Fibroblast of the conjunctiva (primary cell): ENCODE measurements at places on chromosomes 2 and 18.

DNA sequence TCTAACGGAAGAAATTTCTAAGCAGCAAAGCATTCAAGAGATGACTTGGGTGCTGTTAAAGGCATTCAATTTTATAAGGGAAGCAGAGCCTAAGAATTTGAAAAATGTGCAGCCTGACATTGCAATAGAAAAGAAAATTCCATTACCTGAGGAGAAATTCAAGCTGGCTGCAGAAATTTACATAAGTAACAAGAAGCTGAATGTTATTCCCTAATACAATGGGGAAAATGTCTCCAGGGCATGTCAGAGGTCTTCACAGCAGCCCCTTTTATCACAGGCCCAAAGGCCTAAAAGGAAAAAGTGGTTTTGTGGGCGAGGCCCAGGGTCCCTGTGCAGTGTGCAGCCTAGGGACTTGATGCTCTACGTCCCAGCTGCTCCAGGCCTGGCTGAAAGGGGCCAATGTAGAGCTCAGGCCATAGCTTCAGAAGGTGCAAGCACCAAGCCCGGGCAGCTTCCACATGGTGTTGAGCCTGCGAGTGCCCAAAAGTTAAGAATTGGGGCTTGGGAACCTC, 306.7 kb downstream of the RDH14 start:
- DNase-seq, result no peak

DNA sequence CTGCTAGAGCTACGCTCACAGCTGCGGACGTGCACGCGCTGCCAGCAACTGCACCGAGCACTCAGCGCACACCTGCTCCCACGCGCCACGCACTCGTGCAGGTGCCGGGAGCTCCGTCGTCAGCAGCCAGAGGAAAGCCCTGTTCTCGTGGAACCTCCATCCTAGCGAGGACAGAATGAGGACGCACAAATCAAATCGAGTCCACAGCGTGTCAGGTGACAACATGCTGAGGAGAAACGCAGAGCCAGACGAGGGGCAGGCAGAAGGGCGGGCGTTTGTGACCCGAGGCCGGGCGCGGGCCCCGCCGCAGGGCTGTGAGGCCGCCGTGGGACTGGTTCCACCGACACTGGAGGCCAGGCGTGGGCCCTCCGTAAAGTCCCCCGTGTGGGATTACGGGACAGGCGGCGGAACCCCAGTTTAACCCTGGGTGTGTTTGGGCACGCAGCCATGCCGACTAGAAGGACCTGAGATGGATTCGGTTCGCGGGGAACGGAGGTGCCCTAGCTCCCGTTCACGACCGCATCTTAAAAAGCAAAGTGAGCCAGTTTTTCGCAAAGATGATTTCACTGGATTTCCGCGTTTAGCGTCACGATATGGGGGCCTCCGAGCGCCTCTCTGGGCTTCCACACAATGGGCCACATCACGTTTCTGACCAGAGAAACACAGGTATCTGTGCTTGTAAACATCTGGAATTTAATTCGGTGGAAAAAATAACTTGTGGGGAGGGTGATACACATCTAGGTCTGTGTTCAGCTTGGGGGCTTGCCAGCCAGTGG, 26.9 kb upstream of the ALKAL2 start:
- DNase-seq, result no peak

GRCh38 chr2:71682341-71682740, 229.0 kb downstream of the DYSF start:
- DNase-seq, result no peak

- DNase-seq, result no peak
Observed at GRCh38 chr2:80186262-80186661, 118.3 kb downstream of the LRRTM1 start.

DNA sequence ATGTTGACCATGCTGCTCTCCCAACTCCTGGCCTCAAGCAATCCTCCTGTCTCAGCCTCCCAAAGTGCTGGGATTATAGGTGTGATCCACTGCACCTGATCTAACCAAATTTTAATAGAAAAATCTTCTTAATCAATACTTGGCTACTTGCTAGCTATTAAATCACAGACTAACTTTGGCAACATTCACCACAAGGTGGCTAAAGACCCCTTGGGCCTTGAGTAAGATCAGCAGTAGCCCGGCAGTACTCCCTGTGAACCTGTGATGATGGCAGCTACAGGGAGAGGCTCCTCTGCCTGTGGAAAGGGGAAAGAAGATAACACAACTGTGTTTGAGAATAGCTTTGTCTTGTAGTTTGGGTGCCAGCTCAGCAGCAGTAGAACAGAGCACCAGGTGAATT, 102.9 kb downstream of the SLC39A10 start:
- no peak for DNase-seq

- peak; percentile 16 for DNase-seq
Observed at GRCh38 chr18:50009773-50010335, 185.1 kb downstream of the MYO5B start.

DNA sequence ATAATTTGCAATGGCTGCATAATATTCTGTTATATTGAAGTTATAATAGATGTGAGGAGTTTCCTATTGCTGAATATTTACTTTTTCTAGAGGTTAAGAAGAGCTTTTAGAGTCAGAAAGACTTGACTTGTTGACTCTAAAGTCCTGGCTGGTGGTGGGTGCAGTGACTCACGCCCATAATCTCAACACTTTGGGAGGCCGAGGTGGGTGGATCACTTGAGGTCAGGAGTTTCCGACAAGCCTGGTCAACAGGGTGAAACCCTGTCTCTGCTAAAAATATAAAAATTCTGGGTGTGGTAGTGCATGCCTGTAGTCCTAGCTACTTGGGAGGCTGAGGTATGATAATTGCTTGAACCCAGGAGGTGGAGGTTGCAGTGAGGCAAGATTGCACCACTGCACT, 33.9 kb upstream of the ATIC start:
- no peak for DNase-seq

GRCh38 chr18:79662439-79662838, 17.2 kb upstream of the CTDP1 start:
- DNase-seq, result no peak

DNA sequence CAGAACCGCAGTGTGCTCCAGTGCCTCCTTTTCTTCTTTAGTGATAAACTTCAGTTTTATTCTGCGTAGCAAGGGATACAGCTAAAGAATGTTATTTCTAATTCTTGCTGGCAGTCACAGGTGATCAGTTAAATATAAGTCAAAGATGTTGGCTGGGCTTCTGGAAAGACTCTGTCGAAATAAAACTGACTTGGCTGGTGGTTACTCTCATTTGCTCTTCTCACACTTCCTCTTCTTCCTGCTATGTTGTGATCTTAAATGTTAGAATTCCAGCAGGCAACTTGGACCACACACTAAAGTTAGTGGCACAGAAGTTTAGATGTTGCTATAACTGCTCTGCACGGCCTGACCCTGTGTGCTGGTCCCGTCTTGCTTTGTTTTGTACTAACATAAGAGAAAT, 278.6 kb downstream of the CDH19 start:
- DNase-seq, result no peak

DNA sequence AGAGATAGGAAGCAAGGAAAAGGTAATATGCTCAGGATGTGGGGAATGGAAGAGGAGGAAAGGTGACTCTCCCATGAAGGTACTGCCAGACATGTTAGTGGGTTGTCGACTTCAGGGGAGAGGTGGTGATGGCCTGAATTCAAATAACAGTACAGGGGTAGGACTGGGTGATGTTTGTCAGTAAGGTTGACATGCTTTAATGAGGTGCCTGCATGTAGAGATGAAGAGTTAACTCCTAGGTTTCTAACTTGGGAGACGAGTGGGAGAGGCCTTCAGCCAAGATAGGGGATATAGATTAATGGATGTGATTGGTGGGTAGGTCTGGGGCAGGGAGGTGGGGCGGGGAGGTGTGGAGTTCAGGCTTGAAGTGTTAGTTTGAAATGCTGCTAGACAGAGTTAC, 2.6 kb downstream of the NAPG start:
- DNase-seq, result no peak

DNA sequence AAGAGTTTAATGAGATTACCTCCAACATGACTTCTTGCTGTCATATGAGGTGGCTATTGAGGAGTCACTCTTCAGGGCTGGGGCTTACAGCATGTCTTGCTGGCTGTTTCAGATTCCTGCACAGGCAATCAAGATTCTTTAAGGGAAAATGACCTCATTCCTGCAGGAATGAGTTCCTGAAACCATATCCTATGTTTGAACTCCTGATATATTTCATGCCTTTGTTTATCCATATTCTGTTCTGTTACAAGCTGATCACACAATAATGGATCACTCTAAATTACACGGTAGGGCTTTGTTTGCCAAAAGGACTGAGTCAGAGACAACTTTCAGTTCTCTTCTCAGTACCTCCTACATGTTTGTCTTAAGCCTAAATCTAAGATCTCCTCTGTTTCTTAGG, 879.8 kb upstream of the PIK3C3 start:
- DNase-seq, result no peak

- DNase-seq, result no peak
Observed at GRCh38 chr2:207852791-207853190, 83.1 kb upstream of the FZD5 start.

- DNase-seq, result no peak
Observed at GRCh38 chr2:66439812-66440542, 5.1 kb downstream of the MEIS1 start.

DNA sequence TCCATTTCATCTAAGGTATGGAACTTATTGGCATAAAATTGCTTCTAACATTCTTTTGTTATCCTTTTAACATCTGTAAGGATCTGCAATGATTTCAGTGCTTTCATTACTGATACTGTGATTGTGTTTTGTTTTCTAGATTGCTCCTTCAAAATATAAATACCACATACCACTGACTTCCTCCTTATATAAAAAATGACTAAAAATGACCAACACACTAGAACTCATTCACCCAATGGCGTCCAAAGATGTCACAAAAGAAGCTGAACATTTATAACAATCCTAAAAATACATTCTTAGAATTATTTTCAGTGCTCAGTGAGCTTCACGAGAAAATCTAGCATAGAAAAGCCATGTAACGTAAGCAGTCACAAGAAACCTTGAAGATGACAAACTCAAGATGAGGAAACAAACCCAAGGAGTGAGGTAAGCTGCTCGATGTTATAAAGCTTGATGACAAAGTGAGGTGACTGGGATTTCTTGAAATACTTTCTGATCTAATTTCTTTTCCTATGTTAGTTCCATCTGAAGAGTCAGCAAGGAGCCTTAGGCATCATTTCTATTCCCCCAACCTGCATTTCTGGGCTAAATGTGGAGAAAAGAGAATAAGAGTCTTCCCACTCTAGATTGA, 42.6 kb downstream of the PNO1 start:
- no peak for DNase-seq

DNA sequence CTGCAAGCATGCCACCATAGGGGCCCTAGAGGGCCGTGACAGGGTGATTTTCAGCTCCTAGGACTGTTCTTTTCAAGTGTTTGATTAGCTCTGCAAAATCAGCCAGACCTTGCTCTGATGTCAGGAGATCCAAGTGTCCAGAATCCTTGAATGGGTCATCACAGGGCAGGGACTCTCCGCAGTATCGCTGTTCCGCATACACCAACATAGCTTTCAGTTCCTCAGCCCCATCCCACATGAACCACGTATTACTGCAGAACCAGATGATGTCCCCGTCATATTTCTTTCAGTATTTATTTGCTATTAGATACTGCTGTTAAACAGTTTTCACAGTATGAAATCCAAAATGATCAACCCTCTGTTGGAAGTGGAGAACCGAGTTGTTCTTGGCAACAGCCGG, 46.6 kb upstream of the RFX8 start:
- DNase-seq, result no peak

- DNase-seq, result no peak
Observed at GRCh38 chr18:68666381-68666780, 48.5 kb downstream of the TMX3 start.

GRCh38 chr2:71500426-71501079, 47.2 kb downstream of the DYSF start:
- no peak for DNase-seq

DNA sequence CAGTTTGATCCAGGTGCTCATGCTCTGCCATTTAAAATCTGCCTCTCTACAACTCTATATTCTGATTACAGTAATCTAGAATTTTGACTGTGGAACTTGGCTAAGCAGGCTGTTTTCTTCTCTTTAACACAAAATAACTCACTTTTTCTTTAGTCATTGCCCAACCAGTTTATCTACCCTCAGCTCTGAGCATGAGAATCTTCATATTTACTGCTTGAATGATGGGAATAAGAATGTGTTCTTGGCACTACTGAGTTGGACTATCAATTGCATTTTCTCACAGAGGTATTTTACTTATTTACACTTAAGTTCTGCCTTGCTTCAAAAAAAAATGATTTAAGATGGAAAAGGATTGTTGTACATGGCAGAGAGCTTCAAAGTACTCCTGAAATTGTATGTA, 301.1 kb downstream of the CCDC85A start:
- DNase-seq, result no peak
